ENCODE measurements at places on chromosomes 5 and 9.

DNA sequence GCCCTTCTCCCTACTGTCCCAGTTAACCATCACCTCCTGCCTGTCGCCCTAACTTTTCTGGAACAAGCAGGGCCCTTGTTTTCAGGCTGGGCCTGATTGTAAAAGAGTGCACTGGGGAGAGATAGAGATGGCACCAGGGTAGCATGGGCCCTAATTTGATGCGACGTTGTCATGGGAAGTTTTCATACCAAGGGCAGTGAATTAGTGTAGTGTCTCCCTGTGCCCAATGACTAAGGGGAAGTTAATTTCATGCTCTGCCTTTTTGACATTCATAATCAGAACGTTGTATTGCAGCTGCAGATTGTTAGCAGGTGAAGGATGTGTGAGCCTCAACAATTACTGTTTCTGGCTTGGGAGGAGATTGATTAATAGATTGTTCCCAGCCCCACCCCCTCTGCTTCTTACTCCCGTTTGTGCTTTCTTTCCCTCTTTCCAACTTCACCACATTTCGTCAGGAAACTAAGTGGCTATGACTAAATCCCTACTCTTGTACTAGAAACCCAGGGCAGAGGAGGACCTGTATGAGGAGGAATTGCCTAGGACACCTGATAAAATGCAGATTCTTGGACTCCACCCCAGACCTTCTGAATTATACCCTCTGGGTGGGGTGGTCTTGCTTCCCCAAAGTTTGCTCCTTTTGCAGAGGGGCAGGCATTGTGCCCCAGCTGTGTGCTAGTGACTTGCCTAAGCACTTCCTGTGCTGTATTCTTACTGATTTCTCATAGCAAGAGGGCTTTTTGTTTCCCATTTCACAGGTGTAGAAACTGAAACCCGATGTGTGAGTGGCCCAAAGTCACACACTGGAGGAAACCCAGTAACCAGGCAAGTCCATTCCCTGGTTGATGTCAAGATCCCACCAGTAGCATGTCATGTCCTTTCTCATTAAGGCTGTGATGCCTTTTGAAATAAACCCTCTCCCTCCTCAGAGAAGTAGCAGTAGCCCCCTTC lies 56.3 kb downstream of the DAB2IP start:
- DNase-seq, result no peak

GRCh38 chr9:36298566-36298965 lies 40.3 kb upstream of the GNE start:
- DNase-seq, result no peak

GRCh38 chr9:132401824-132402223 lies 4.8 kb downstream of the TTF1 start:
- no peak for DNase-seq

GRCh38 chr9:113506090-113506589 lies 42.6 kb downstream of the RGS3 start:
- DNase-seq, result no peak

DNA sequence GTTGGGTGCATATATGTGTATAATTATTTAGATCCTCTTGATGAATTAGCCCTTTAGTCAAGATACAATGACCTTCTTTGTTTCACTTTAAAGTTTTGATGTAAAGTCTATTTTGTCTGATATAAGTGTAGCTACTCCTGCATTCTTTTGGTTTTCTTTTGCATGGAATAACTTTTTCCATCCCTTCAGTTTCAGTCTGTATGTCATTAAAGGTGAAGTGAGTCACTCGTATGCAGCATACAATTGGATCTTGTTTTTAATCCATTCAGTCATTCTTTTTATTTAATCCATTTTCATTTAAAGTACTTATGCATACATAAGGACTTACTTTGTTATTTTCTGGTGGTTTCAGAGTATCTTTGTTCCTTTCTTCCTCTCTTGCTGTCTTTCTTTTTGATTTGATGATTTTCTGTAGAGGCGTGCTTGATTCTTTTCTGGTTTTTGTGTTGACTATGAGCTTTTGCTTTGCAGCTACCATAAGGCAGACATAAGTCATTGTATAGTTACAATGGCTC lies 36.3 kb upstream of the FAM120A start:
- DNase-seq, result no peak

GRCh38 chr9:81628897-81629296 lies 60.5 kb downstream of the TLE1 start:
- no peak for DNase-seq

DNA sequence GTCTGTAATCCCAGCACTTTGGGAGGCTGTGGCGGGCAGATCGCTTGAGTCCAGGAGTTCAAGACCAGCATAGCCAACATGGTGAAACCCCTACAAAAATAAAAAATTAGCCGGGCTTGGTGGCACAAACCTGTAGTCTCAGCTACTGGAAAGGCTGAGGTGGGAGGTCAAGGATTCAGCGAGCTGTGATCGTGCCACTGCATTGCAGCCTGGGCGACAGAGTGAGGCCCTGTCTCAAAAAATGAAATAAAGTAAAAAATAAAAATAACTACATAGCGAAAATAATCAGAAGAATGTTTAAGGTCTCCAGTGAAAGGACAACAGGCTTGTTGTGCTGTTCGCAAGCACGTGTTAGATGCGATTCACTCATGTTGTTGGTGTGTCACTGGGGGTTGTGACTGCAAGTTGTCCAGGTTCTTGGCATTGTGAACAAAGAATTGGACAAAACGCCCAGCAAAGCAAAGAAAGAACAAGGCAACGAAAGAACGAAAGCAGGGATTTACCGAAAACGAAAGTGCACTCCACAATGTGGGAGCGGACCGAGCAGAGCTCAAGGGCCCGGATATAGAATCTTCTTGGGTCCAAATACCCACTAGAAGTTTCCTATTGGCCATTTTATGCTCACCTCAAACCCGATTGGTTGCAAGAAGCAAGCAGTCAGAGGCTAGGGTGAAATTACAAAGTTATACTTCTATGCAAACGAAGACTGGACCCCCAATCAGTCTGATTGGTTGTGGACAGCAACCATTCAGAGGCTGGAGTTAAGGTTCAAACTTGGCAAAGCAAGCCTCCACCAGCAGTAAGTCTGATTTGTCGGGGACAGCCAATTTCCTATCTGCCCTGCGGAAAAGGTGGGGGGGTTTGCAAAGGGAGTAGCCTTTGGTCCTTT lies 844 bp upstream of the MCCC2 start:
- DNase-seq, result no peak

DNA sequence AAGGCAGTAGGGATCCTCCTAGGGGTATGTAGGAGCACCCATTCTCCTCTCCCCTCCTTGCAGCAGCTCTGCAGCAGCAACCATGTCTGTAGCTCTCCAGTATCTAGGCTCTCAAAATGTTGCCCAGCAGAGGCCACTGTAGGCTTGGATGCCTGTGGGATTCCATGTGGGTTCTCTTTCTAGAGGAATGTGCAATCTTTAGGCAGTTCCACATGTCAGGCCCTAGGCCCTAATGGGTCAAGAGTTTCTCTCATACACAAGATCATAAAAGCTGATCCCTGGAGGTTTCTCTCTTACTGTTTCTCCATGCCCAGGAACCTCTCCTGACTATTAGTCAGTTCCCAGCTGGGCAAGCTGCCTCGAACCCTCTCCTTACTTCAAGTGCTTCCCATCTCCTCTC lies 215.8 kb downstream of the FRMD3 start:
- no peak for DNase-seq

GRCh38 chr5:34703767-34704713 lies 47.9 kb downstream of the RAI14 start:
- no peak for DNase-seq

GRCh38 chr5:74640954-74641734 lies 616 bp upstream of the ENC1 start:
- DNase-seq, result peak; percentile 44
